ENCODE measurements at places on chromosomes 11 and 22.

GRCh38 chr11:68213135-68213515 lies at the start of gene KMT5B:
TSS of gene KMT5B (minus strand) at chr11:68213296. CDS start at chr11:68190076, 23,220 bp downstream.
- DNase-seq: no peak

DNA sequence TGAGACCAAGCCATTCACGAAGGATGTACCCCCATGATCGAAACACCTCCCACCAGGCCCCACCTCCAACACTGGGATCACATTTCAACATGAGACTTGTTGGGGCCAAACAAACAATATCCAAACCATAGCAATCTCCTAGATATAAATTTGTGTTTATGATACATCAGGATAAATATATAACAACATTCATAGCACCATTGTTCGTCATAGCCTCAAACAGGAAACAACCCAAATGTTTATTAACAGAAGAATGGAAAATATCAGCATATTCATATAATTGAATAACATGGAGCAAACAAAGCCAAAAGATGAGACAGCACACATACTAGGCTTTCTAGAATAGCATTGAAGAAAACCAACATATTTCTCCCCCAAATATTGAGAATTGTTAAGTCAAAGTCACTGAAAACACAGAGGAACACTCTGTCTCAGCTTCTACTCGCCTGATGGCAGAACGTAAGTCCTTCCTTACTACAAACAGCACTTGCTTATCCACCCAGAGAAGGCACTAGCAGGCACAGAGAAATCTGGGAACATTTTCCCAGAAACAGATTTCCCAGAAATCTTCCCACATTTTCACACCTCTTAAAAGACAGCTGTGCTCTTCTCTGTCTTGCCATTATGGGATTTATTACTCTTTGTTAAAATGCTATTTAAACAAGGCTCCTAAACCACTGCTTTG lies 8.1 kb upstream of the GDPD4 start:
- DNase-seq: no peak

DNA sequence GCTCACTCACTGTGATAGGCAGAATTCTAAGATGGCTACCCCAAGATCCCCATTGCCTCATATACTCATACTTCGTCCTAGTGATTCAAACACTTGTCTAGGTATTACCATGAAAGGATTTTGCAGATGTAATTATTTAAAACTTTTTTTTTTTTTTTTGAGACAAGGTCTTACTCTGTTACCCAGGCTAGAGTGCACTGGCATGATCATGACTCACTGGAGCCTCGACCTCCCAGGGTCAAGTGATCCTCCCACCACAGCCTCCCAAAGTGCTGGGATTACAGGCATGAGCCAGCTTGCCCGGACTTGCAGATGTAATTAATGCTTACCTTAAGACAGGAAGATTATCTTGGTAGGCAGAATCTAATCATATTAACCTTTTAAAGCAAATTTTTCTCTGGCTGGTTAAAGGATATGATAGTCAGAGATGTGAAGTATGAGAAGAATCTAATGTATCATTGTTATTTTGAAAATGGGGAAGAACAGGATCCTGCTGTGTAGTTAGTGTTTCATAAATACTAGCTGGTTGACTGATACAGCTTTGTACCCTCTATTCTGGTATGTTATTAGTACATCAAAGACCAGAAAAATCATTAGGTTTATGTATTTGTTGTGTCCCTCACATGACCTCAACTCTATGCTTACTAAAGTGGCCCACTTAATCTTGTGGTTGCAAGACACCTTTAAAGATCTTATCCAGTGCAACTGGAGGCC lies 35.5 kb downstream of the C2CD3 start:
- no peak for DNase-seq

- no peak for DNase-seq
Measured at GRCh38 chr11:35373284-35373933, 45.9 kb downstream of the SLC1A2 start.

DNA sequence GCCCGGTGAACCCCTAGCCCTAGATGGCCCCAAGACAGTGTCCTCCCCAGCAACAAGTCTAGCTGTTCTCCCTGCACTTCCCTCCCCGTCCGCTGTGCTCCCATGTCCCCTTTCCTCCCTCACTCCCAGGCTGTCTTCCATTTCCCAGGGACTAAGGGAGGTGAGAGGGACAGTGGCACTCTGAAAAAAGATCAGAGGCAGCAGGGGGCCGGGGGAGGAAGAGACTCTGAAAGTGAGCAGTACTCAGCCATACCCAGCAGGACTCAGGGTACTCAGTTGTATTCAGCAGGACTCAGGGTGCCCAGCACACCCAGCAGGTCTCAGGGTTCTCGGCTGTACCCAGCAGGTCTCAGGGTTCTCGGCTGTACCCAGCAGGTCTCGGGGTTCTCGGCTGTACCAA lies 48.4 kb upstream of the THY1 start:
- DNase-seq: no peak

- no peak for DNase-seq
Measured at GRCh38 chr22:48501231-48501750, 1326.4 kb downstream of the BRD1 start.

DNA sequence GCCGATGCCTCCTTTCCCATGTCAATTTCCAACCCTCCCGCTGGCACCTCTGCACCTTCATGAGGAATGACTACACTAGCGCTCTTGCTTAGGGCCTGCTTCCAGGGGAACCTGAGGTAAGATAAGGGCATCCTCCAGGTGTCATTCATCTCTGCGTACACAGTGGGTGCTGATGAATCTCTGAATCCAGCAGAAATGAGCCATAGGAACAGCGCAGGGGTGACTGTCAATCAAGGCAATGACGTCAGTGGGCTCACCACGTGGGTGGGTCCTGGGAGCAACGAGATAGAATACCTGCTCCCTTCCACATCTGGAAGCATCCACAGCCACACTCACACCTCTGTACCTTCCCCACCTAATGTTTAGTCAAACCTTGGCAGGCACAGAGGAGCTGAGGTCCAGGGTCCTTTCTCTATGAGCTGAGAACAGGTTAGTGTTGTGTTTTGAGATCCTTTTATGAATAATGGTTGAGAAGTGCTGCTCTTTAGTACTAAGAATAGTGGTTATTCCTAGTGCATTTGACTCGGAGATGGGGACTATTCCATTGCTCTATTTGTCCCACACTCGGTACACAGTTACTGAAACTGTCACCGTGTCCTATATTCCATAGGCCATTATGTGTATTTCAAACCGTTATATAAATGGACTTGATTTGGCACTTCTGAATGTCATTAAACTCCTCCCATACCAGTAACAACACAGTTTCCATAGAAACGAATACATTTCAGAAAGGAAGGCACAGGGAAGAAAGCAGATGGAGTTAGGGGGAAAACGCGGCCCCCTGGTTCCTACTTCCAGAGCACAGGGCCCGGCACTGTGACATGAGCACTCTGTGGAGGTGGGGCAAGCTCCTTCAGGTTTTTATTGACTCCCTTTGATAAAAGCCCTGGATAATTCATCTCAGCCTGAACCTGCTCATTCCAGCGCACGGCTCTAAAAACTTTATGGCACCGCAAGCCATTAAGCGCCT lies 193.4 kb downstream of the ST3GAL4 start:
- no peak for DNase-seq

DNA sequence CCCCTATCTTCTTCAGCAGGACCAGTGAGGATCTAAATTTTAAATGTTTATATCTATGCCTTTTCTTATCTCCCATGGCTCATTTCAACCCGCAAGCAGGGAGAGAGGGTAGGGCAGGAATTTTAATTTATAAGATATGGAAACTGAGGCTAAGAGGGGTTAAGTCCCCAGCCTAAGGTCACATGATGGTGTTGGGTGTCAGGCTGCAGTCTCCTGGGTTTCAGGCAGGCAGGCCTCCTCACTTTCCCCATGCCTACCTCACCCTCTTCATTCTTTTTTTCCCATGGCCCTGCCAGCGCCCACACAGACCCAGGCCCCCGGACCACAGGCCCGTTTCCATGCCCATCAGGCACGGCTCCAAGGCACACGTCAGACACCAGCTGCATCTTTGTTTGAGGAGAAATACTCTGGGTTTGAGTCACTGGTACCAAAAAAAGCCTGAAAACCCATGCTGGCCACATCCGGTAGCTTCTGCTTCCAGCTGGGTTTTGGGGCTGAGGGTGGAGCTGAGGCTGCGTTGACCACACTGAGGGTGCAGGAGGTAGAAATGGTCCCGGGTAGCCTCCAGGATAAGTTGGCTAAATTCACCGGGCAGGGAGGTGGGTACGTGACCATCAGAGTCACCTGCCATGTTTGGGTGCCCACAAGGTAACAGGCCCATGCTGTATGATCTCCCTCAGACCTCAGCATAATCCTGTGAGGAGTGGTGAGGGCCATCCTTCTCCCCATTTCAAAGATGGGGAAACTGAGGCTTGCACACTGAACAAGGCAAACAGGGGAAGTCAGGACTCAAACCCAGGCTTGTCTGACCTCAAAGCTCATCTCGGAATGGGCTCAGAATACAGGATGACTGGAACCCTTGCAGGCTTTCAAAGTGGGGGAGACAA lies 7.5 kb downstream of the CRYBB1 start:
- DNase-seq: peak; percentile 35

DNA sequence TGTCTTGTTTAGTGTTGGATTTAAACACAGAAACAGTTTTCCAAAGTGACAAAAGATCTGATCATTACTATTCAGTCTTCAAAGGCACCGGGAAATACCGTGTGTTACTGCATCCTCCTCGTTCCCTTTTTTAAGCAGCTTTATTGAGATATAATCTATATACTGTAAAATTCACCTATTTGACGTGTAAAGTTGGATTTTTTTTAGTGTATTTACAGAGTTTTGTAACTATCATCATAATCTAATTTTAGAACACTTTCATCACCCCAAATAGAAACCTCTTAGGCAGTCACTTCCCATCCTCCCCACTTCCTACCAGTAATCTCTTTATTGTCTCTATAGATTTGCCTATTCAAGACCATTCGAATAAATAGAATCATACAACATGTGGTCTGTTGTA lies 1.4 kb downstream of the ANO5 start:
- DNase-seq: no peak

DNA sequence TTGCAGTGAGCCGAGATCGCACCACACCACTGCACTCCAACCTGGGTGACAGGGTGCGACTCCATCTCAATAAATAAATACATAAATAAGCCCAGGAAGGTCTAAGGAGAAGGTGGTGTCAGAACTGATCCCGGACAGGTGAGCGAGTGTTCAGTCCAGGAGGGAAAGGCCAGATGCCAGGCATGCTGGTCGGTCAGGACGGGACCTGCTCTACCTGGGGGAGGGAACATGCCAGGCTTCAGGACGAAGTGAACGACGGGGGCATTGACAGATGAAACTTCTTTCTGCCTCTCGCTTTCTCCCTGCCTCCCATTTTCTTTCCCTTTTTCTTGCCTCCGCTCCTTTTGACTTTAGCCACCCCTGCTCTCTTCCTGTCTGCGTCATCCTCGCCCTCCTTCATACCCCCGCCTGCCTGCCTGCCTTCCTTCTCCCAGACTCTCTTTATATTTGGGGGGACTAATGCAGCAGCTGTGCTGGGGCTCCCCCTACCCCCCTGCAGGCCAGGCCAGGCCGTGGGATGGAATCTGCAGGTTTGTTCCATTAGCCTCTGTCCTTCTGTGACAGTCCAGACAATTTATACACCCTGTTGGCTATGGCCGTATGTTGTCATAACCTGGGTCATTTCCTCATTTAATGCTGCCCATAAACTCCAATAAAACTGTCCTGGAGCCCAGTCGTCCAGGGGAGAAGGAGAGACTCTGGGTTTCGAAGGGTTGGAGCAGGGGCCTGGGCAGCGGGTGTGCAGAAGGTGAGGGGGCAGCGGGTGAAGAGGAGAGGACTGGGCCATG lies 209.2 kb upstream of the TBCEL start:
- DNase-seq: no peak

DNA sequence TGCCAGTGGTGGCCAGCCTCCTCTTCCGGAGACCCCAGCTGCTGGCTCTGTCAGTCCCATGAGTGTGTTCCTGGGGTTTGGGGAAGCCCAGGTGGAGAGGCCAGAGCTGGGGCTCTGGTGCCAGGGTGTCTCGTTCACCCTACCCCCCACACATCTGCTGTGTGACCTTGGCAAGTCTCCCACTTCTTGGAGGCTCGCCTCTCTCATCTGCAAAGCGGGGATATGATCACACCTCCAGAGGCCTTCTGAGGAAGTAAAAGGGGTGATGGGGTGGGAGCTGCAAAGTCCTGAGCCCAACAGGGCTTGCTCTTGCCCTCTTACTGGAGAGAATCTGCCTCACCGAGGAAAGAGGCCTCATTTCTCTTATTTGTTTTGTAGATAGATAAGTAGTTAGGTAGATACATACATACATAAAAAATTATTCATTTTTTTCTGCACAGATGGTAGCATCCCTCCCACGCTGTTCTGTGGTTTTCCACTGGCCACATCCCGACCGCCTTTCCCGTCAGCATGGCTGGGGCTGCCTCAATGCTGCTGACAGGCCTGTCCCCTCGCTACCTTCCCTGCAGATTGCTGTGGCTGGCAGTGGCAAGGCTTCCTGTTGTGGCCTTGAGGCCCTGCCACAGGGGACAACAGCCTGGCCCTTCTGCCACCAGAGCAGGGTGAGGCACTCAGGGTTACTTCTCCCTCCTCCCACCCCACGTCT lies 23.9 kb downstream of the MYO7A start:
- peak; percentile 43 for DNase-seq

- DNase-seq: no peak
Measured at GRCh38 chr11:22193348-22194051, 615 bp downstream of the ANO5 start.

DNA sequence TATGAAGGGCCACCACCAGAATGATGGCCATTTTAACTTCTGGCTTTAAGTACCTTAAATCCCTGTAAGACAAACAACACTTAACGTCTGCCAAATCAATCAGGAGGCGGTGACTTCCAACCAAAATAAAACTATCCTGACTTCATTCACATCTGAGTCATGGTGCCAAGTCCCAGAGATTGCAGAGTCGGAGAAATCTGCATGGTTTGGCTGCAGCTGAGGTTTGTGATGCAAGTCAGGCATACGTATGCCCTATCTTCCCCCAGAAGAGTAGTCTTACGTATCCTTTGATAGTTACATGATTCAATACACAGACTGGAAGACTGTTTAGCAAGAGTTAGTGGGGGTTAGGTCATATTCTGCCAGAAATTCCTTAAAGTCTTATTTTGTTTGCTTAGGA lies 1.7 kb upstream of the GAB2 start:
- DNase-seq: peak; percentile 69

DNA sequence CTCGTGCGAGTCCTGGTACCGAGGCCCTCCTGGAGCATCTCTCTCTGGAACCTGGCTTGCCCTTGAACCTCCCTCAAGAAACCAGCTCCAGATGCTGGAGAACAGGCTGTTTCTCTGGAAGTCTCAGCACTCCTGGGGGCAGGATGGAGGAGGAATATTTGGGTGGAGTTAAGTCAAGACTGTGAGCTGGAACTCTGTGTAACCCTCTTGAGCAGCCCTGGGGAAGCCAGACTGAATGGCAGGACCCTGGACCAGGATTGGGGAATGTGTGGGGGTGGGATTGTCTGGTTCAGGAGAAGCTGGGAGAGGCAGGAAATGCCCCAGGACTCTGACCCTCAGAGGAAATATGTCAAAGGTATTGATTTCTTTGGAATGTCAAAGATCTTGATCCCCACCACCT lies 7.7 kb downstream of the CREB3L1 start:
- DNase-seq: no peak

- no peak for DNase-seq
Measured at GRCh38 chr11:109423466-109424190, 1.6 kb downstream of the C11orf87 start.

- no peak for DNase-seq
Measured at GRCh38 chr11:126853732-126854131, 146.8 kb downstream of the KIRREL3 start.
